A549 treated with dexamethasone at 1 μM for 4 hours (cell line): ENCODE measurements at places on chromosomes 4 and X. TPM values are rescaled to one million over a fixed set of nuclear protein-coding genes. Genes with fewer than 3 reads are reported as not detected.

MAGEA2B gene
- 0.08 to 0.42 TPM (median 0.24 TPM) in 4 of 5 replicates, not detected in the other for total RNA-seq

MAGEA10 gene
- 0.03 to 0.07 TPM (median 0.05 TPM) in 3 of 5 replicates, not detected in the others for total RNA-seq

DUSP9 gene
- total RNA-seq = 1.0 to 2.0 TPM (median 1.3 TPM) in 5 replicates

ARX gene
- total RNA-seq = 0.39 to 0.75 TPM (median 0.58 TPM) in 5 replicates

TMEM150C gene
- 0.59 to 1.2 TPM (median 0.94 TPM) in 5 replicates for total RNA-seq
